Osteoblast (primary cell): ENCODE measurements at places on chromosomes 2 and 18. TPM values are rescaled to one million over a fixed set of nuclear protein-coding genes. Genes with fewer than 3 reads are reported as not detected.

The SNED1 gene
- total RNA-seq, result 94.8 and 127 TPM in 2 replicates

DNA sequence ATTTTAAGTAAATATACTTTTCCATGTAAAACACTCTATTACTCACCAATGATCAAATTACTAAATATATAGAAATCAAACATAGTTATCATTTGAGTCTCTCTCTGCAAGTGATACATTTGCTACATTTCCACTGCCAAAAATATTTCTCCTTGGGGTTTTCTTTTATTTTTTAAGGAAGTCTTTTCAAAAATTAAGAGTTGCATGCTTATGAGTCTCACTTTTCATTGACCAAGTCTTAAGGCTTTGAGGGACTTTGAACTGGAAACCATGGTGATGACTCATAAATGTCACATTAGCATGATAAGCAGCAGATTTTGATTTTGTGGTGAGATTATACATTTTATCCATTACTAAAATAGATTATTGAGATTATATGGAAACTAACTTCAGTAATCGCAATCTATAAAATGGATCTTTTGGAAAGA is 152.9 kb downstream of the FAM124B start:
- no peaks in the 10 kb centered on the region for H3K27me3 ChIP-seq
- no peak for DNase-seq
- H3K4me3 ChIP-seq, result no peak overlapping the region
- H3K36me3 ChIP-seq, result no peaks in the 10 kb centered on the region
- H3K4me1 ChIP-seq, result peaks cover 9% of the 10 kb centered on the region

DNA sequence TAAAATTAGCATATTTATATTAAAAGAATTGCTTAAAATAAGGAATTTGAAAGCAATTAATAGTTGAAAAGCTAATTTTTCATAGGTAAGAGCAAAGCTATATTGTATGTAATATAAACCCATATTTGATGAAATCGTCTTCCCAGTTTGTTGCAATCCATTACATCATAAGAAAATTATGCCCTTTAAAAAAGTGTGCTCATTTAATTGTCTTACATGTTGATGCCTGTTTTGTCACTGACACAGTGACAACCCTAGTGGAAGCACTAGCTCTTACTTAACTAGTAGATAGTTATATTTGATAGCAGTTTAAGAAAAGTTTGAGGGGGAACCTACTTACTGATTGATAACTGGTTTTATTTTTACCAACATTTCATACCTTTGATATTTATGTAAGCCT is 30.0 kb upstream of the IL18RAP start:
- no peaks in the 10 kb centered on the region for H3K4me1 ChIP-seq
- DNase-seq, result no peak
- no peak overlapping the region for H3K27ac ChIP-seq
- H3K4me3 ChIP-seq, result no peak overlapping the region
- no peaks in the 10 kb centered on the region for H3K36me3 ChIP-seq

The CCL20 gene
- total RNA-seq, result 1.1 and 1.2 TPM in 2 replicates

DNA sequence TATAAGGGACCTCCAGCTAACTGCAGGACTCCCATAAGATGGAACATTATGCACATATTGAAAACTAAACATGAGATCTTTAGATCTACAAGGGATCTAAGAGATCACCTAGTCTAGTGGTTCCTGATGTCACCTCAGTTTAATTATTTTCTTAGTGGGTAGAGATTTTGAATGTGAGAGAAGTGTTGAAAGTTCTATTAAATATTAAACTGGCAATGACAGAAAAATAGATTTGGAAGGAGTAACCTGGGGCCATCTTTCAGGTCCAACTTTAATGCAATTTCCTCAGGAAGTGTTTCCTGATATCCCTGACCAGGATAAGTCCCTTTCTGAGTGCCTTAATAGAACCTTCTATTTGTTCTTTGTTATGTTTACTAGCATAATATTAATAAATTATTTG is 29.1 kb upstream of the CPS1 start:
- peaks cover 3% of the 10 kb centered on the region for H3K4me1 ChIP-seq
- no peak for DNase-seq
- H3K27me3 ChIP-seq, result no peaks in the 10 kb centered on the region
- H3K4me3 ChIP-seq, result no peak overlapping the region
- no peak overlapping the region for H3K27ac ChIP-seq

The HOXD12 gene
- not detected in 2 replicates for total RNA-seq

- no peaks in the 10 kb centered on the region for H3K27me3 ChIP-seq
- H3K4me3 ChIP-seq, result no peak overlapping the region
- peaks cover 29% of the 10 kb centered on the region for H3K4me1 ChIP-seq
- H3K36me3 ChIP-seq, result no peaks in the 10 kb centered on the region
- DNase-seq, result no peak
These were observed 37.5 kb downstream of the SCN1A start for GRCh38 chr2:166090346-166090745.

DNA sequence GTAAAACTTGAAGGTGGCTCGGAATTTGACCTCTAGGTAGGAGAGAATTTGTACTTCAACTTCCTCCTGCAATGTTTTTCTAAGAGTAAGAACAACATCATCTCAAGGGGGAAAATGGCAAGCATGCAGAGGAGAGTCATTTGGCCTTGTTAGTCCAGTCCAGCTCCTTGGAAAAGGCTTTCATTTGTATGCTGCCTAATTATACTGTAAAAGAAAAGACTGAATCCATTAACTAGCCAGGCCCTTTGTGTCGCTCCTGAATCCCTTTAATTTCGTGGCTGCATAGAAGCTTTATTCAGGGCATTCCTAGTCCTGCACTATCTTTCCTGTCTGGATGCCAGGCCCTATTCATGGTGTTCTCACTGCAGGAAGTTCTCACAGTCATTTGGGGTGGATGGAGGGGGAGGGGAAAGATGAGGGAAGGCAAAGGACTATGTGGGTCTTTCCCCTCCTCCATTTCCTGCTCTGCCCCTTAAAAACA is 36.0 kb downstream of the PHLPP1 start:
- no peaks in the 10 kb centered on the region for H3K27me3 ChIP-seq
- DNase-seq, result no peak
- H3K4me1 ChIP-seq, result peaks cover 10% of the 10 kb centered on the region
- H3K4me3 ChIP-seq, result peak overlapping the region; percentile 6
- H3K36me3 ChIP-seq, result no peaks in the 10 kb centered on the region

The CDCA7 gene
- 0.59 and 1.1 TPM in 2 replicates for total RNA-seq

DNA sequence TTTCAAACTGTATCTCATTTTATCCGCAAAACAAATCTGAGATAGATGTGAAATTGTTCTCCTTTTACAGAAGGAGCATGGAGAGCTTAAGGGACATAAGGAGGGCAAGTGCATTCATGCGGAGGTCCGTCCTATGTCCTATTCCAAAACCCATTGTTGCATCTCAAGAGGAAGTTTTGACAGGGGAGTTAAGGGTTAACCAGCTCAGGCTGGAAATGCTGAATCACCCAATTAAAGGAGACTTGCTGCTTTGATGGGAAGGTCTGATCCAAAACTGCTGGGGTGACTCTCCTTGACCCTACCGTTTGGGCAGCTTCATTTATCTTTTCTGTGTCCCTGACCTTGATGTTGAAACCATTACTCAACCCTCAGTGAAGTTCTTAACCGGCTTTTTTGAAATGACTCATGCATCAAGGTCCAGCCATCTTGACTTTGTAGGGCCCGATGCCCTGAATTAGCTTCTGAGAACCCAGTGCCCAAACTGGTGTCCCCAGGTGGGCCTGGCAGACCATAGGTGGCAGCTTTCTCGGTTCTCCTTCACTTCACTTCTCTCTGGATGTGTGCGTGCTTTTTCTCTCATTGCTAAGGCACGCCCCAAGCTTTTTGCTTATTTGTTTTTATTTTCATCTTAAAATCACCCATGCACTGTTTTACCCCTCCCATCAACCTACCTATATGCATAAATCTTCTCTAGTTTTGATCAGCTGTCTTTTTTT is 15.9 kb upstream of the TXNDC2 start:
- H3K4me1 ChIP-seq, result peaks cover 22% of the 10 kb centered on the region
- no peaks in the 10 kb centered on the region for H3K27me3 ChIP-seq
- H3K27ac ChIP-seq, result peak overlapping the region; percentile 71
- H3K4me3 ChIP-seq, result no peak overlapping the region

DNA sequence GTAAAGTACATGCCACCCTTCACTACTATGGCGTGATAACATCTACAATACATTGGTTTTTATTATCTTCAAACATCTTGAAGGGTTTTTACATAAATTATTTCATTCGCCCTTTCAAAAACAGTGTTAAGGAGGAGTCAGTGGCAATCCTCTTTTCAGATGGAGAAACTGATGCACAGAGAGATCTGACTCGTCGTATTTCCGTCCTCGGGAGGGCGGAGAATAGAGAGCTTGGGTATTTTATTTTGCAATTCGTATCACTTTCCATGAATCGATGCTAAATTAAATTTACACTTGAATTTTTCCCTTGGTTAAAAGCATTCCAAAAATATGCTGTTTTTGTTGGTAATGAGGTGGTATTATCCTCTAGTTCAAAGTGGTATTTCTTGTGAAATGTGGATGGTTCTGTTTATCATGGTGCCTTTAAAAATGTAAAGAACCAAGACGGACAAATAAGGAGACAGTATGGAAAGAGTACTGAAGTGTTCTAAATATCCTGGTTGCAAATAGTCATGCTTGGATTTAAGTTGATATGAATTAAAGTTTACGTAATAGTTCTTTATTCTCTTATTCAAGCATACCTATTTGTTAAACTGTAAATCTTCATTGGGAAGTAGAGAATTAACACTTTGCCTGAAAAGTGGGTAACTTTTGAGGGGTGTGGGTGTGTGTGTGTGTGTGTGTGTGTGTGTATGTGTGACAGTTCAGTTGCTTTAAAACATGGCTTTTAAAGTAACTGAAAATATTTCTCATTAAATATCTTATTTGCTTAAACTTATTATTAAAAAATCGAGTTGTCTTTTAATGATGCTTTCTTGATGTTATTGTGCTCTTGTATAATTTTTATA is 5.6 kb downstream of the PHLPP1 start:
- no peaks in the 10 kb centered on the region for H3K27me3 ChIP-seq
- no peak overlapping the region for H3K4me3 ChIP-seq
- no peak overlapping the region for H3K27ac ChIP-seq
- DNase-seq, result no peak

- no peaks in the 10 kb centered on the region for H3K27me3 ChIP-seq
- H3K4me3 ChIP-seq, result no peak overlapping the region
- H3K4me1 ChIP-seq, result no peaks in the 10 kb centered on the region
These were observed 362.2 kb upstream of the NXPH2 start for GRCh38 chr2:139142252-139142880.

GRCh38 chr2:142892715-142893114 is 15.3 kb downstream of the KYNU start:
- no peaks in the 10 kb centered on the region for H3K36me3 ChIP-seq
- H3K27ac ChIP-seq, result no peak overlapping the region
- H3K4me3 ChIP-seq, result no peak overlapping the region
- no peak for DNase-seq

- H3K36me3 ChIP-seq, result no peaks in the 10 kb centered on the region
- peak overlapping the region; percentile 87 for H3K4me3 ChIP-seq
- no peaks in the 10 kb centered on the region for H3K27me3 ChIP-seq
- peaks cover 9% of the 10 kb centered on the region for H3K4me1 ChIP-seq
- DNase-seq, result no peak
- H3K27ac ChIP-seq, result peak overlapping the region; percentile 83
These were observed 391 bp upstream of the TMEM17 start for GRCh38 chr2:62506421-62506750.

The FBXO15 gene
- total RNA-seq, result 0.29 and 0.36 TPM in 2 replicates

- no peaks in the 10 kb centered on the region for H3K36me3 ChIP-seq
- no peaks in the 10 kb centered on the region for H3K27me3 ChIP-seq
- peaks cover 21% of the 10 kb centered on the region for H3K4me1 ChIP-seq
- no peak for DNase-seq
These were observed 31.5 kb downstream of the FBXO48 start for GRCh38 chr2:68435615-68436014.

GRCh38 chr2:715854-716560 is 38.8 kb upstream of the TMEM18 start:
- H3K4me1 ChIP-seq, result no peaks in the 10 kb centered on the region
- H3K27me3 ChIP-seq, result no peaks in the 10 kb centered on the region
- no peaks in the 10 kb centered on the region for H3K36me3 ChIP-seq
- DNase-seq, result no peak
- H3K27ac ChIP-seq, result no peak overlapping the region
- H3K4me3 ChIP-seq, result no peak overlapping the region

The GRP gene
- total RNA-seq, result not detected in 2 replicates

DNA sequence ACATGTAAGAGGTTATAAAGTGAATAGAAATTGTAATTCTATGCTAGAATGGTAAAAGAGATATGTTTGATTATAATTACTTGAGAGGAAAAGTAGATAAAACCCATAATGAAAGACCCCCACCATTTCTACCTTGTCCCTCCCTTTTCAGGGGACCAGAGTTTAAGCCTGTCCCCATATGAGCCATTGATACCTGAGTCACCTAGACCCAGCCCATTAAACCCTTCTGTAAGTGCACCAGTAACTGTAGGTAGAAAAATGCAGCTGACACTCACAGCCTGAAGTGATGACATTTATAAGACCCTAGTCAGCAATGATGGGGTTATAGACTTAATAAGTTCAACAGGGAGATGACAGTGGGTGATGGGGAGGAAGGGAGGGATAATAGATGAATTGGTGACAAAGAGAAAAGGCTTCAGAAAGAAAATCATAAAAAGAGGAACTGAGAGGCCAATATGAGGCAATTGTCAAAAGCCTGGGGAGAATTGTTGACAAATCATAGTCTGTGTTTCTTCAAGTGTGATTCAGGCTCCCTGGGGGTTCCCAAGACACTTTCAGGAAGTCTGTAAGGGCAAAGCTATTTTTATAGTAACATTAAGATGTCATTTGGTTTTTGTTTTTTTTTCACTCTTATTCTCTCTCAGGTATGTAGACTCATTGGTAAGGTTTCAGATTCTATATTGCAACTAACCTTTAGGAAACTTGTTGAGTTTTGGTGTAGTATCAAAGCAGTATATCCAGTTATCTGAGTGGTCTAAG is 544.2 kb downstream of the SATB2 start:
- no peak for DNase-seq
- H3K4me3 ChIP-seq, result no peak overlapping the region
- no peak overlapping the region for H3K27ac ChIP-seq
- no peaks in the 10 kb centered on the region for H3K36me3 ChIP-seq
- H3K4me1 ChIP-seq, result no peaks in the 10 kb centered on the region
- no peaks in the 10 kb centered on the region for H3K27me3 ChIP-seq
